A549 treated with CORT108297 at 1 μM for 4 hours (cell line): ENCODE measurements at places on chromosomes 11 and 22. TPM values are rescaled to one million over a fixed set of nuclear protein-coding genes. Genes with fewer than 3 reads are reported as not detected.

MAPK8IP1 gene
- 5.4 to 6.5 TPM (median 6.3 TPM) in 5 replicates for total RNA-seq

CADM1 gene
- 16.1 to 26.0 TPM (median 22.8 TPM) in 5 replicates for total RNA-seq

ST13 gene
- total RNA-seq, result 143 to 183 TPM (median 153 TPM) in 5 replicates

FAM180B gene
- not detected in 5 replicates for total RNA-seq

OPCML gene
- not detected in 5 replicates for total RNA-seq

PANX1 gene
- 17.9 to 22.5 TPM (median 19.3 TPM) in 5 replicates for total RNA-seq

SUN2 gene
- total RNA-seq, result 23.8 to 38.4 TPM (median 36.7 TPM) in 5 replicates

SLC7A4 gene
- total RNA-seq, result not detected in 5 replicates

OR5J2 gene
- not detected in 5 replicates for total RNA-seq

TRPC6 gene
- 0.74 to 1.4 TPM (median 0.96 TPM) in 5 replicates for total RNA-seq

GAL3ST3 gene
- not detected in 5 replicates for total RNA-seq
